NCI-H446 (cell line): ENCODE measurements at places on chromosomes 5 and 9.
A peak's percentile ranks its signal among the peaks of the same experiment; 100 is the strongest.

DNA sequence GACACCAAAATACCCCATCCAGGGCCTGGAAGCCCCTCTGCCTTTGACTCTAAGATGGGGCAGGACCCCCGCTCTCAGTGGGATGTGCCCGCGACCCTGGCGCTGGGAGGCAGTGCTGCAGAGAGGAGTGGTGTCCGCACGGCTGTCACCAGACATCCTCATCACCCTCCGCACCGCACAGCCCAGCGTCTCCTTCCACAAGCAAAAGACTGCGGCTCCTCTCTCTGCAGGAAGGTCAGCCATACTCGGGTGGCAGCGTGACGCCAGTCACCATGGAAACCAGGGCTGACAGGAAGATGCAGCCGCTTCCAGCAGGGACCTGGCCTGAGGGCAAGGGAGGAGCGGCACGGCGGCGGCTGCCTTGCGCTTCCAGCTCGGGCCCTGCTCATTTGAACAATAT lies 17.1 kb upstream of the SLC6A3 start:
- no peak for DNase-seq

- no peak for DNase-seq
Observed at GRCh38 chr9:109097146-109097545, 22.6 kb downstream of the TMEM245 start.

GRCh38 chr5:15008476-15008875 lies 136.9 kb upstream of the ANKH start:
- peak; percentile 82 for DNase-seq

- DNase-seq, result no peak
Observed at GRCh38 chr9:36314740-36315139, 56.5 kb upstream of the GNE start.

DNA sequence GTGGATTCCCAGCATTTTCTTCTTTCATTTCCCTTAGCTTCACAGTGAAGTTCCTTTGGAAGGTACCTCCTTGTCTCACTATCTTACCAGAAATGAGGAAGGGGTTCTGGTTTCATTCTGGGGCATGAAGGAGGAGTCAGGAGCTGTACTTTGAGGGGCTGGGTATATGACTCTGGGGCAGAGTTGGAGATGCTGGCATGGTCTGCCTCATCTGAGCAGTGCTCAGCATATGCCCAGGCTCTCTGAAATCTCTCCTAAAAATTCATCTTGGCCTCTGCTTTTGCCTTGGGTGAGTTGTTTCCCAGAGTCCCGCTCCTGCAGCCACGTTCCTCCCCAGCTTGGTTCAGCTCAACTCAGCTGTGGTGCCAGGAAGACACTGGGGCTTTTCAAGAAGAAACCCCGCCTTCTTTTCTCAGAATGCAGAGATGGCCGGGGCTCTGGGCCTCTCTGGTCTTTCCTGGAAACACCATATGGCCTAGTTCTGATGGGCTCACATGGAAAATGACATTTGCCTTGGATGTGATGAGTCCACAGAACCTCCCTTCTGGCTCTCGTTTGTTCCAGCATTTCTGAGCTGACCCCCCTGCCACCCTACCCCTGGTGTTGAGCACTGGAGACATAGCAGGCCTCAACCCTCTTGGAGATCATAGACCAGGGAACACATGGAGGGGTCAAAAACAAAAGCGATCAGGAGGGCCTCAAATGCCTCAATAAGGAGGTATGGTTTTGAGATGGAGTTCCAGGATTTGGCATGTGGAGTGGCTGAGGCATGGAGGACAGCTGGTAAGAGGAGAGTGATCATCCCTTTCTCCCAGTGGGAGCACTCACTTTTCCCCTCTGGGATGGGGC lies 12.0 kb upstream of the TGFBR1 start:
- no peak for DNase-seq

GRCh38 chr9:72312386-72312987 lies 52.5 kb downstream of the ZFAND5 start:
- no peak for DNase-seq

- no peak for DNase-seq
Observed at GRCh38 chr5:67963789-67964519, 251.6 kb upstream of the PIK3R1 start.

DNA sequence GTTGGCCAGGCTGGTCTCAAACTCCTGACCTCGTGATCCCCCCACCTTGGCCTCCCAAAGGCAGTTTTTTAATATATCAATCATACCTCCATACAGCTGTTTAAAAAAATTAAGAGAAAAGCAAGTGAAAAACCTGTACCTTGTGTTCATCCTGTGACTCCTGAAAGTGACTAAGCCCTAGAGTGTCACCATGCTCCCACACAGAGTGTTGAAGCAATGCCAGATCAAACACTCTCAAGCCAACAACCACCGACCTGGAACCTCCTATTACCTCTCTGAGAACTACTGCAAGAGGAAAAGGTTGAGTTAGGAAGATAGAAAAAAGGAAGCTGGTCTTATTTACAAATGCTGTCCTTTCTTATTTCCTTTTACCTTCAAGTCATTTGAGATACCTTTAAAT lies 123.5 kb downstream of the RASEF start:
- DNase-seq, result no peak

GRCh38 chr9:130042406-130042884 lies 544 bp downstream of the FNBP1 start:
- no peak for DNase-seq

DNA sequence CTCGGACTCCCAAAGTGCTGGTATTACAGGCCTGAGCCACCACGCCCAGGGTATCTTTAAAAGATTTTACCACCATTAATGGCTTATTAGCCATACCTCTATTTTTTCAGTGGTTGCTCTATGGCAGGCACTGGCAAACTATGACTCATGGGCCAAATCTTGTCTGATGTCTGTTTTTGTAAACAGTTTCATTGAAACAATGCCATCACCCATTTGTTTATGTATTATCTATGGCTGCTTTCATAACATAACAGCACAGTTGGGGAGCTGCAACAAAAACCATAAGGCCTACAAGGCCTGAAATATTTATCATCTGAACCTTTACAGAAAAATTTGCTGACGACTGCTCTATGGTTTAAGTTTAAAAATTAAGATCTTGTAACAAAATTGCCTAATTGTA lies 66.8 kb downstream of the SLC38A9 start:
- DNase-seq, result no peak

GRCh38 chr5:96876292-96876850 lies at the start of gene ERAP2:
Gene ERAP2 (plus strand): TSS chr5:96876500. CDS start chr5:96879686, 3,186 bp downstream.
- no peak for DNase-seq

DNA sequence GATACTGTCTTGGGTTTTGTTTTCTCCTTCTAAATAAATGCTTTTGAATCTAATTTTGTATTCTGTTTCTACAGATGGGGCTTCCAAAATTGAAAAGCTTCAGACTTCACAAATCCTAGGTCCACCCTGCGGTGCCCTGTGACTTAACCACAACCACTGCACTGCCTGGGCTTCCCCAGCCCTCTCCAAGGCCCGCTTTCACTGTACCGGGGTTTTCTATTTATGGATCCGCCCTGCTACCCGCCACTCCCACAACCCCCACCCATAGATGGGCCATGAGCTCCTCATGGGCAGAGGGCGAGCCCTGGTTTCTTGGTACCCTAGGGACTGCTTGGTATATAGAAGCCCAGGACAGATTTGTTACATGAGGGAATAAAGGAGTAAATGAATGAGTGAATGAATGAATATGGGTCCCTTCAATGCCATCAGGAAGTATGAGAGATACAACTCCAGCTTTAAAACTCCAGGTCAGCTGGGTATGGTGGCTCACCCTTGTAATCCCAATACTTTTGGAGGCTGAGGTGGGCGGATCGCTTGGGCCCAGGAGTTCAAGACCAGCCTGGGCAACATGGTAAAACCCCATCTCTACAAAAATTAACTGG lies 39.8 kb upstream of the NEK6 start:
- no peak for DNase-seq

DNA sequence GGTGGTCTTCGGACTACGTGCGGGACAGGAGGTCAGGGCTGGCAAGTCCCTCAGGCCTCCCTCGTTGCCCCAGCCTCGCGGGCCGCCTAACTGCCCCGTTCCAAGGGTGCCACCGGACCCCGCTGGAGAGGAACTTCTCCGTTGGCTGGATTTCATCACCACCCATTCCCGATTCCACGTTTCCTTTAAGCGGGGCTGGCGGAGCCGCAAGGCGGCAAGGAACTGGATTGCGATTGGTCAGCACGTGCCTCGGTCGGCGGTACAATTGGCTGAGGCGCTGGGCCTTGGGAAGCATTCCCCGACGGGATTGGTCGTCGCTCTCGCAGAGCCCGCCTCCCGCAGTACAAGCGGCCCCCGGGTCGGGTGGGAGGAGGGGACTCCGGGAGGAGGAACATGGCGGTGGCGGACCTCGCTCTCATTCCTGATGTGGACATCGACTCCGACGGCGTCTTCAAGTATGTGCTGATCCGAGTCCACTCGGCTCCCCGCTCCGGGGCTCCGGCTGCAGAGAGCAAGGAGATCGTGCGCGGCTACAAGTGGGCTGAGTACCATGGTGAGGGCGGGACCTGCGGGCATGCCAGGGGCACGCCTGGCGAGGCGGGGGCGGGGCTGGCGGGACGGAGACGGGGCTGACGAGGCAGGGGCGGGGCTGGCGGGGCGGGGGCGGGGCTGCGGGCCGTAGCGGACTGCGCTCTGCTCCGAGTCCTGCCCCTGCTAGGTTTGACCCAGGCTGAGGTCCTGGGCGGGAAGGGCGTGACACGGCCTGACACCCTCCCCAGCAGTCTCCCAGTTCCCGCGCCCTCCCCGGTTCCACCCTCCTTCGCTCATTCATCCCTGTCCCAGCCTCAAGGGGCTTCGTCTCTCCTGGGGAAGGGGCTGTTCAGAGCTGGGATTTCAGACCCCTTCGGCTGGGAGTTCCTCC lies at the start of gene PHPT1:
TSS of gene PHPT1 (plus strand) at position 372 of the 922 bp plus-strand sequence. CDS start at position 394, 22 bp downstream.
- peak; percentile 90 for DNase-seq

DNA sequence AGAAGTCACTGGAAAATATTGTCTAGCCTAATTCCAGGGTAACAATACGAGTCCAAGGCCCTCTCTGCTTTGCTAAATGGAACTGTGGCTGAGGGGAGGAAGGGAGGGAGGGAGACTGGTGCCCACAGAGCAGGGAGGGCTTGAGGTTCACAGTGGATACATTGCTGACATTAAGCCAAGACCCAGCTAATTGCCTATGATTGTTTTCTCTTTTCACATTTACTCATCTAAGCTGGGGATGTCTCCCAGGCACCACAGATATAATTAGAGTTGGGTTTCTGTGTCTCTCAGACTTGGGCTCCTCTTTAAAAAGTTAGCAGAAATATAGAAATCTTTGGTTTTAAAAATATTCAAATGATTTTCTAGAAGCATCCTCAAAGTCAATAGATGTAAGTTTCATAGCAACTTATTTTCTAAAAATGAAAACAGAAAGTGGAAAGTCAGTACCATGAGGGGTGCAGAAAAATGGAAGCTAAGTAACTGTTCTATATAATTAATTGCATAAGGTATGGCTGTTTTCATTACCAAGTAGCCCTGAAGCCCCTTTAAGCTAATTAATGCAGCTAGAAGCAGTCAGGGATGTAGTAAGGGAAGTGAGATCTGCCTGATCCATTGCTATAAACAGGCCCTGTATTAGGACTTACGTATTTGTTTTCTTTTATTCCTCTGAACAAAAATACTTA lies 259.8 kb downstream of the NDUFS4 start:
- peak; percentile 17 for DNase-seq

DNA sequence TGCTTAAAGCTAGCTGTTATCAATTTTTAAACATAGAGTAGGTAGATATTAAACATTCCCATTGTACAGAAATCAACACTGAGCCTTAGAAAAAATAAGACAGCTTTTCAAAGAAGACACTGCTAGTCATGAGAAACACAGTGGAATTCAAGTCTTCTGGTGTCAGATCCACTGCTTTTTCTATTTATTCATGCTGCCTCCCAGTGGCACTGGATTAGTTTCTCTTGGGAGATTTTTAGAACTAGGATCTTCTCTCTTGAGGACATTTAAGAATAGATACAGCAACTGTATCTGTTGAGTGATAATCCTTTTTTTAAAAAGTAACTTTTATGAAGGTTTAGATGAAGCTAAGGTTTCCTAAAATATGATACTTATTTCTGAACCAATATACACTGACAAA lies 1635.4 kb upstream of the C9orf72 start:
- DNase-seq, result peak; percentile 22

- no peak for DNase-seq
Observed at GRCh38 chr9:127739614-127740330, 4.7 kb upstream of the TOR2A start.

DNA sequence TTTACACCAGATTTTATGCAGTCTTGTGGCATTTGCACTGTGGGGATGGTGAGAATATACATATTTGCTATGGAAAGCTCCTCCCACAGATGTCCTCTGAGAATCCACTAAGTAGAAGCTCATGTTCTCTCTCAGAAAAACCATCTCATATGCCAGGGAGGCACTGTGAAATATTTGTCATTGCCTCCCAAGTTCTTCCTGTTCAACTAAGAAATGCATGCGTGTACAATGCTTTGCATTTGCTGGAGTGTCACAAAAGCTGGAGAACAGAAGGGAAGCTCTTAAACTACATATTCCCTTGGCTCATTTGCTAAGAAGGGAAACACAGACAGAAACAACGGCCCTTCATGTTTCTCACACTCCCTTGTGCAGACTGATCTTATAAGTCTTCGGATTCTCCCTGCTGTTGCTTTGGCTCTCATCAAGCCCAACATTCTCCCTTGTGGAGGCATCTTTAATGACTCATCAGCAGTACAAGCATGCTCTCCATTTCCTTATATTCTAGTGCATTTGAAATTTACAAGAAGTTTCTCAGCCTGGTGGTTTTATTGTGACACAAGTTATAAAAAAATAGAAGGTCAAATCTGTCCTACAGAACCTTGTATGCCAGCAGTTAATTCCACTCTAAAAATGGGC lies 220.6 kb downstream of the TRIM36 start:
- no peak for DNase-seq

DNA sequence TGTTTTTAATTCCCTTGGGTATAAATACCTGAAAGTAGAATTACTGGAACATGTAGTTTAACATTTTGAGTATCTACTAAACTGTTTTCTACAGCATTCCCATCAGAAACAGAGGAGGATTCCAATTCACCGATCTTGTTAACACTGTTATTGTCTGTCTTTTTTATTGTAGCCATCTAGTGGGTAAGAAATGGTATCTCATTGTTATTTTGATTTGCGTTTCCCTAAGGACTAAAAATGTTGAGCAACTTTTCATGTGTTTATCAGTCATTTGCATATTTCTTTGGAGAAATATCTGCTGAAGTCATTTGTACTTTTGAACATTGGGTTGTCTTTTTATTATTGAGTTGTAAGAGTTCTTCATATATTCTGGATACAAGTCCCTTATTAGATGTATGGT lies 135.2 kb upstream of the NFIL3 start:
- no peak for DNase-seq

DNA sequence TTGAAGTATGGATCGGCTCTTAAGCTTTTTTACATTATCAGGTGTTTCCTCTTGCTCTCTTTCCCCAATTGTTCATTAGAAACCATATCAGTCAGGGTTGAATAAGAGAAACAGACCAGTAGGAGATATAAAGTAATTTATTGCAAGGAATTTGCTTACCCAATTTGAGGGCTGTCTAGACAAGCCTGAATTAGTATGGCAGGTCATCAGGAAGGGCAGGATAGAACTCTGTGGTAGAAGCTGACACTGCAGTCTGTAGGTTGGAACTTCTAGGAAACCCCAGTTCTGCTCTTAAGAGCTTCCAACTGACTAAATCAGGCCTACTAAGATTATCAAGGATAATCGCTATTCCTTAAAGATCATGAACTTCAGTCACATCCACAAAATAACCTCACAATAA lies 24.3 kb downstream of the ISOC1 start:
- DNase-seq, result no peak
